DMS153 (cell line): ENCODE measurements at places on chromosomes 13 and 19.

DNA sequence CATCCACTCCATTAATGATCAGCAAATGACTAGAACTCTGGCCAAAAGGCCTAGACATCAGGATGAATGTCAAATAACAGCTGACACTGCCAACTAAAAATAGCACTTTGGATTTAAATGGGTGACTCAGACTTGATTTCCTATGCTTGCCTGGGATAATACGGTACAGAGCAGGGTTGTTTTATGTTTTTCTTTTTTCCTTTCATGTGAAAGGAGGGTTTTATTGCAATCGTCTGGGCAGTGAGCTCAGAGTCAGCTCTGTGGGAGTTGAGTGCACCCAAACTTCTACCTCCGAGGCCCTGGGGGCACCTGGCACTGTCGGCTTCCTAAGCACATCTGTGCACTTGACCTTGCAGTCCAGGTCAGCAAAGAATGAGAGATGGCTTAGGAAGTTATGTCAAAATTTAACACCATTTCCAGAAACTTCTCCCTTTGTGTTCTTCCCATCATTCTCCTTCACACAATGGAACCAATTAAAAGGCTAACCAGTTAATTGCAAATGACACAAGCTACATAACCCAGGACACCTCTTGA, 134.1 kb downstream of the LACC1 start:
- peak; percentile 17 for DNase-seq

- no peak for DNase-seq
Observed at GRCh38 chr13:113627136-113627535, 30.9 kb downstream of the ATP4B start.

DNA sequence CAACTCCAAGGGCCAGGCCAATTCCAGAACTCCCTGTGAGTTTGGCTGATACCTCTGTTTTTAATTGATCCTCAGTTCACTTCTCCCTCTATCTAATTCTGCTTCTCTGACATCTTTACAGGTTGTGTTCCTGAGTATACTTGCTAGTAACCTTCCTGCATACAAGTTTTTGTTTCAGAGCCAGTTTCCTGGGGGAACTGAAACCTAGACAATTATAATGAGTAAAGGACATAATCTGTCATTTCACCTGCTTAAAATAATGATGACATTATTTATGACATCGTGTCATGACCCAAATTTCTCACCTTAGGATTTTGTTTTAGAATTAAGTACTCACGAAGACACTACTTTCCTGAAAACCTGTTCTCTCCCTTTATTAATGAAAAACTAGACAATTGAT, 12.5 kb upstream of the MYCBP2 start:
- DNase-seq = no peak

DNA sequence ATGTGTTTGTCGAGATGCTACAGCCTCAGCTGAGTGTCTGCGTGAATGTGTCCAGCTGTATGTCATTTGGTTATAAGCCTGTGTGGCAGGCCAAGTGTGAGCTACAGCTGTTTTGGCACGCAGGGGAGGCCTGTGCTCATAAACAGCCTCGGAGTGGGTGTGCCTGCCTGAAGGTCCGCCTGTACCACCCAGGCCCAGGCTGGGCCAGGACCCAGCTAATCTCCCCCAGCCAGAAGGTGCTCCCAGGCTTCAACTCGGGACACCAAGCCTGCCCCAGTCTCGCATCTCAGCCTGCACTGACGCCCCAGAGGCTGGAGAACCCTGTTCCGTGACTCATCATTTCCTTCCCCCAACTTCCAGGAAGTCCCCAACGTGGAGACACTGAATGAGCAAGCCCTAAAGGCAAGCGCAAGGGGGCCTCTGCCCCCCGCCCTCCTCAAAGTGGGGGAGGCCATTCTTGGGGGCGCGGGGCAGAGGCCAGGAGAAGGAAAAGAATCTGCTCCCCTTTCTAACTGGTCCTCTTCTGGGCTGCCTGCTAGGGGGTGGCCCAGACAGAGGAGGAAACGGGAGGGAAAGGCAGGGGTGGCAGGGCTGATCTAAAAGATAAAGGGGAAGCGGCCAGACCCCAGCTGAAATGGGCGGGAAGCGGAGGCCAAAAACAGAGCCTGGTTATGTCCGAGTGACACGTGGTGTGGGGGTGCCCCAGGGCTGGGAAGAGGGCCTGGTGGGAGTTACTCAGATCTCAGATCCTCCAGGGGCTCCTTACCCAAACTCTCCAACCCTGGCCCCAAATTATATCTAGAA, 2.0 kb downstream of the SLC1A5 start:
- DNase-seq = peak; percentile 64

- DNase-seq = no peak
Observed at GRCh38 chr13:65240773-65241172, 1989.4 kb downstream of the PCDH9 start.

GRCh38 chr19:16949496-16950023, 60.8 kb downstream of the F2RL3 start:
- DNase-seq = no peak

GRCh38 chr13:85853901-85854663, 54.9 kb upstream of the SLITRK6 start:
- DNase-seq = no peak

DNA sequence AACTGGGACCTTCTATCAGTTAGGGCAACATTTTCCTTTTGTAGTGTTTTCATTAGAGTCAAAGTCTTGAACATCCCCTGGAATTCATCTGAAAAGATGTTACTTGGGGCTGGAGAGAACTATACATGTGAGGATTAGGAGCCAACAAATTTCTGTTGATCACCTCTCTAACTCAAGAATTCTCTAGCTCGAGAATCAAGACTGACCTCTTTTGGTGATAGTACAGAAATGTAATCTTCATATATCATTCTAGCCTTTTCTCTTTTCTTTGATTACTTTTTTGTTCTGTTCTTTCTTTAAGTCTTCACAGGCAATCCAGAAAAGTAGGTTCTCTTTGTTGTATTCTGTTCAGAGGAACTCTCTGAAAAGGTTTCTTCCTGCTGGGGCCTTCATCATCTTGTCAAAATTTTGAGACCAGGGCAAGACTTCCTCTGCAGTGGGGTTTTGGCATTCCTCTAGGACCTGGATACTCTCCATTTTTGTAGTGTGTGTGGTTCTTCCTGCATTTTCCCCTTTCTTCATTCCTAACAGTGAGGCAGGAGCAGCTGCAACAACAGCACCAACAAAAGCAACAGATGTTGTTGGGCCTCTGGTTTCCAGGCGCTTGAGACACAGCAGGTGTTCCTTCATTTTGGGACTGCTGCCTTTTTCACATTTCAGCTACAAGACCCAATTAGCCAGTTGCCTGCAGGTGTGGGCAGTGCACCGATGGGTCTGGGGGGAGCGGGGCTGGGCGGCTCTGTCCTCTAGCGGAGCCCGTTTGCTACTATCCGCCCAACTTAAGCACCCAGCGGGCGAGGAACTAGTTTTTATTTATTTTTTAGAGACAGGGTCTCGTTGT, 26.2 kb downstream of the ELF1 start:
- peak; percentile 79 for DNase-seq

DNA sequence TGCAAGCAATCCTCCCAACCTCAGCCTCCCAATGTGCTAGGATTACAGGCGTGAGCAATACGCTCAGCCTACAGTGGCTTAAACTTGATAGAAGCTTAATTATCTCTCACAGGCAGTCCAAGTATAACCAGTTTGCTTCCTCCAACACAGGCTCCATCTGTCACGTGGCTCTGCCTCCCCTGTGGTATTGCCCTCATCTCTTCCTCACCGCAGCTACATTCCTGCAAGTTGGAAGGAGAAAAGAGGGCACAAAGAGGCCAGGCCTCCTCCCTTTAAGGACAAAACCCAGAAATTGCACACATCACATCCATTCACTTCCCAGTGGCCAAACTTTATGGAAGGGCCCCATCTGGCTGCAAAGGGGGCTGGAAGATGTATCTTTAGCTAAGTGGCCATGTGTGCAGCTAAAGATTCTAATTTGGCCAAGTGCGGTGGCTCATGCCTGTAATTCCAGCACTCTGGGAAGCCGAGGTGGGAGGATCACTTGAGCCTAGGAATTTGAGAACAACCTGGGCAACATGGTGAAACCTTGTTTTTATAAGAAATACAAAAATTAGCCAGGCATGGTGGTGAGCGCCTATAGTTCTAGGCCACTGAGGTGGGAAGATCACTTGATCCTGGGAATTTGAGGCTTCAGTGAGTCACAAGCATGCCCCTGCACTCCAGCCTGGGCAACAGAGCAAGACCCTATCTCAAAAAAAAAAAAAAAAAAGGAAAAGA, 3.1 kb upstream of the SDHAF1 start:
- no peak for DNase-seq

DNA sequence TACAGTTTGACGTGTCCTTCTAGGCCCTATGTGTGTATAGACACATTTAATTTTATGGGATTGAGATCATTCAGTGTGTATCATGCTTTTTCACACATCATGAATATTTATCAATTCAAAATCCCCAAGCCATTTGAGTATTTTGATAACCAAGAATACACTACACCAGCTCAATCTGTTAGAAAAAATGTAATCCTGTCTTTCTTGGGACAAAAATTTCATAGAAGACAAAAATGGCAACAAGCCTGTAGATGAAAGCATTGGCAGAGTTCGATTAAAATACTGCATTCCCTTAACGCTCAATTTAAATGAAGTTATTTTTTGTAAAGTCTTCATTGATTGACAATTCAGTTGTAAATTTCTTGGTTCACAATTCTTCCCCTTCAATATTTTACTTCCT, 41.9 kb downstream of the WDR87 start:
- DNase-seq = no peak

DNA sequence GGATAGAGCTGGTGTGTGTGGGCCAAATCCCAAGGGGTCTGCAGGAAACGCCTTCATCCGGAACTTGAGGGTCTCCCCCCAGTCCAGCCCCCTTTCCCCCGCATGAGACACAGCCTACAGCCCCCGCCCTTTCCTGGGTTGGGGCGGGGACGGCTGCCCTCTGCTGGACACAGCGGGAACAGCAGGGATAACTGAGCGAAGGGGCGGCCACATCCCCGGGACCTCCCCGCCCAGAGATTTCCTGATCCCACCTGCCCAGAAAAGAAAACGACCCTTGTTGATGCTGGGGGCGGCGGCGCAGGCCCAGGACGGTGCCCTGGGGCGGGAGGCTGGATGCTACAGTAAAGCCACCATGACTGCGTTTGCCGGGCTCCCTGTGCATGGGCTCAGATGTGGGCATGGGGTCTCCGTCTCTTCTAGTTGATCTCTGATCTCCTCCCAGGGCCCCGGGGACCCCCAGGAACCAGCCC, 14.2 kb downstream of the ONECUT3 start:
- no peak for DNase-seq

GRCh38 chr13:48654511-48654910, 782 bp downstream of the CYSLTR2 start:
- no peak for DNase-seq

DNA sequence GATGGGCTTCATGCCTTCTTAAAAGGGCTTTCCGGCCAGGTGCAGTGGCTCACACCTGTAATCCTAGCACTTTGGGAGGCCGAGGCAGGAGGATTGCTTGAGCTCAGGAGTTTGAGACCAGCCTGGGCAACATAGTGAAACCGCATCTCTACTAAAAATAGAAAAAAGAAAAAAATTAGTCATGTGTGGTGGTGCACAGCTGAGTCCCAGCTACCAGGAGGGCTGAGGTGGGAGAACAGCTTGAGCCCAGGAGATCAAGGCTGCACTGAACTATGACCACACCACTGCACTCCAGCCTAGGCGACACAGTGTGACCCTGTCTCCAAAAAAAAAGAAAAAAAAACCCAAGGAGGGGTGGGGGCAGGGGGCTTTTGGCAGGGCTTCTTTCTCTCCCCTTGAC, 7.2 kb downstream of the CARS2 start:
- no peak for DNase-seq

DNA sequence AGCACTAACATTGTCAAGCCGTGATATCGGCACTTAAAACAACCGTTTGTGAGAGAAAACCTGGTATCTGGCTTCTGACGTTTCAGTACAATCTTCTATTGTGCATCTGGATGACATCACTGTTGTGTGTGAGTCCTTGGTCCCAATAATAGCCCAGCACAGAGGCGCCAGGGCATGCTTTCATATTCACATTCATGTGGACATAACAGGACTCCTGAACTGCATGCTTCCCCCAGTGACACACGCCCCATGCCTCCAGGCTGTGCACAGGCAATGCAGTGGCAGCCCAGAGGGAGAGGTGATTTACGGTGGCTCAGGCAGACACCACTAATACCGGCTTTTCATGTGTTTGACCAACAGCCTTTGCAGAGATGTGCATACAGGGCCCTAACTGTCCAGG, 58.1 kb downstream of the MRPL57 start:
- no peak for DNase-seq

GRCh38 chr13:105471673-105472072, 1063.8 kb downstream of the EFNB2 start:
- no peak for DNase-seq

- peak; percentile 82 for DNase-seq
Observed at GRCh38 chr19:48571378-48572162, 19.6 kb downstream of the SULT2B1 start.

- DNase-seq = no peak
Observed at GRCh38 chr19:17429641-17430113, 9.8 kb downstream of the MVB12A start.

DNA sequence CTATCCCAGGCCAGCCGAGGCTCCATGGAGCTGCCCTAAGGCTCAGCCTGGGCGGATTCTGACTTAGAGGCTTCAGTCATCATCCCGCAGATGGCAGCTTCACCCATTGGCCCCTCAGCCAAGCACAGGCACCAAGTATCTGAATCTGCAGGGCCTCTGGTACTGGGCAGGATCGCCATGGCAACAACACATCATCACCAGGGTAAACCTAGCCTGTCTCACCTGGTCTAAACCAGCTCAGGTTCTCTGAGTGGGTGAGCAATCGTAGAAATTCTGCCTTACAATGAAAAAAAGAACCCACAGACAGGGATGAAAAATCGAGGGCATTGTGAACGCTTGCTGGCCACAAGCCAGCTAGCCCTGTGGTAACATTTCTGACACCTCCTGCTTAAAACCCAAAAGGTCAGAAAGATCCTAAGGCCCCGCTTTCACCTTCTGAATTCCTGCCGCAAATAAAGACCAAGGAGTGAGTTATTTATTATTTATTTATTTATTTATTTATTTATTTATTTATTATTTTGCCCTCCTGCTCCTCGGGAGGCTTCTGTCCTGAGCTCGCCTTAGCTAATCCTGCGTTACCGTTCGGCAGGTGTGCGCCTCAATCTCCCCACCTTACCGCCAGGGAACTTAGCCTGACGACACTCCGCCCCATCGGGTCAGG, 12.0 kb upstream of the CEACAM21 start:
- peak; percentile 15 for DNase-seq

GRCh38 chr13:29835280-29836061, 14.9 kb downstream of the UBL3 start:
- no peak for DNase-seq

- DNase-seq = peak; percentile 73
Observed at GRCh38 chr19:35120492-35120891, 4.9 kb downstream of the FXYD3 start.

DNA sequence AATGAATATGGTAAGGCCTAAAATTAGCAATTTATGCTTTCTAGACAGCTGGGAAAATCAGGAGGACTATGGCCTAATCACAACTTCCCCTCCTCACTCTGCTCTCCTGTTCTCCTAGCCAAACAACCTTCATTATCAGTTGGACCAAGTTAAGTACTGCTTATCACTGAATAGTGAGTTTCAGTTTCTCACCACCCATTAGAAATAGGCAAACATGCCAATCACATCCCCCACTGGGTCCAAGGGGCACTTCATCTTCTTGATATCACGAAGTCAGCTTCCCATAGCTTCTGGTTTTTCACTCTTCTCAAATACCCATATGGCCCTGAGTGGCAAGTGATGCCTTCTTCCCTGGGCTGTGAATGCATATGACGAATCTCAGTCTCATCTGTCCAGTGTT, 689.6 kb downstream of the SLITRK5 start:
- no peak for DNase-seq

GRCh38 chr13:32403108-32403507, 24.8 kb downstream of the N4BP2L1 start:
- DNase-seq = no peak
